ENCODE measurements at places on chromosomes 16 and 17.

GRCh38 chr17:72953621-72954020 lies 138.9 kb downstream of the SLC39A11 start:
- no peak for DNase-seq

GRCh38 chr17:35543856-35544255 lies 6.4 kb upstream of the SLFN12L start:
- DNase-seq = no peak

- no peak for DNase-seq
Observed at GRCh38 chr16:3546986-3547682, 30.1 kb downstream of the NLRC3 start.

- peak; percentile 30 for DNase-seq
Observed at GRCh38 chr17:11644265-11645212, 46.3 kb downstream of the DNAH9 start.

DNA sequence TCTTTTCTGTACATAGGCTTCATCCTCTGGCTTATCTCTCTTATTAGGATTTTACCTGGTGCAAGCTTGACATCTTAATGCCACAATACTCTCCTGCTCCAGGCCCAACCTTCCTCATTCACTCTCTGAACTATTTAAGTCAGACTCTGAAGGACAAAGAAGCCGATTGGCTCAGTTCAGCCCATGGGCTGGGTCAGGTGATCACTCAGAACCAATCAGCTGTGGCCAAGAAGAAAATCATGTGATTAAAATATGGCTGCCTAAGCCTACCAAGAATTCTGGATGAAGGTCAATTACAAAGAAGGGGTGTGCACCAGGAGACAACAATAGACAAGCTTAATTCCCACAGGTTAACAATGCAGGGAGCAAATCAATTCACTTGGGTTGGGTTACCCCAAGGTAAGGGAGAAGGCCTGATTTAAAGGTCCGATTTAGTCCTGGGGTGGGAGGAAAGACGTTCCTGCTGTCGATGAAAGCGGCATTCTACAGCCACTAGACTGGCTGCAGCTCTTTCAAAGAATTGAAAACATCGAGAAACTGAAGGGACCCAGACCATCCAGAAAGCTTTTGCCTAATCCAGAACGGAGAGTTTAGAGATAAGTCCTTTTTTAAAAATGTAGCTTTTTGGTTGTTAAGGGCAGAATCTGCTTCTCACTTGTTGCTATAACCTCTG lies 42.9 kb upstream of the NFAT5 start:
- no peak for DNase-seq

DNA sequence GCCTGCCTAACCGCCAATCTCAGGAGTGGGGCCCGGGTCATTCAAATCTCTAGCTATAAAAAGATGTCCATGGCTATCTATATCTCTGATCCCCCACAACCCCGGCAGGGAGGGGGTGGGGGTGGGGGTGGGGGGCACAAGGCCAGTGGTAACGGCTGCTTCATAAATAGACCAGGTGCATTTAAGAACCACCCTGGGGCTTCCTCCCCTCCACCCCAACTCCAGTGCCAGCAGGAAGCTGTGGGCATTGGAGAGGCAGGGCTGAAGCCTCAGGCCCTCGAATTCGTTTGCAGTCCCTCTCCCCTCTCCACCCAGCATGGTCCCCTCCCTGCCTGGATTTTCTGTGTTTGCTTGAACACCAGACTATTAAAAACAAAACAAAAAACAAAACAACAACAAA lies 56.0 kb downstream of the RAP1GAP2 start:
- DNase-seq = no peak

- no peak for DNase-seq
Observed at GRCh38 chr16:81694494-81695280, 84.4 kb upstream of the PLCG2 start.

DNA sequence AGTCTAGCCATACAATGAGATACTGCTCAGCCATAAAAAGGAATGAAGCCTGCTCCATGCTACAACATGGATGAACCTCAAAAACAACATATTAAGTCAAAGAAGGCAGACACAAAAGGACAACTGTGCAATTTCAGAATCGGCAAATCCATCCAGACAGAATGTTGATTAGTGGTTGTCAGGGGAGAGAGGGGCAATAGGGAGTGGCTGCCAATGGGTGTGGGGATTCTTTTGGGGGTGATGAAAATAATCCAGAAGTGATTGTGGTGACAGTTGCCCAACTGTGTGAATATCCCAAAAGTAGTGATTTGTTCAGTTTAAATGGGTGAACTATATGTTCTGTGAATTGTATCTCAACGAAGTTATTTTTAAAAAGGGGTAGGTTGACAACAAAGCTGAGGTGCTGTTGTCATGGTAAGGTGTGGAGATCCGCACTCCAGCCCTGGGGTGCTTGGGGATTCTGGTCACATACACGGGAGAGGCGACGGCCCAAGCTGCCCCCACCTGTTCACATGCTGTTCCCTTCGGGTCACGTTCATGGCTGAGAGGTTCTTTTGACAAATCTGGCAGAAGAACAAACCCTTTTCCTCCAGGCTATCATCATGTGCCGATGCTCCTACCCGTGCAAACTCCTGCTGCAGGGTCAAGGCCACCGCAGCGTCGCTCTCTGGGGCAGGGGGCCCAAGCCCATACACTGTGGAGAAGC lies 9.6 kb downstream of the SLX4 start:
- no peak for DNase-seq

DNA sequence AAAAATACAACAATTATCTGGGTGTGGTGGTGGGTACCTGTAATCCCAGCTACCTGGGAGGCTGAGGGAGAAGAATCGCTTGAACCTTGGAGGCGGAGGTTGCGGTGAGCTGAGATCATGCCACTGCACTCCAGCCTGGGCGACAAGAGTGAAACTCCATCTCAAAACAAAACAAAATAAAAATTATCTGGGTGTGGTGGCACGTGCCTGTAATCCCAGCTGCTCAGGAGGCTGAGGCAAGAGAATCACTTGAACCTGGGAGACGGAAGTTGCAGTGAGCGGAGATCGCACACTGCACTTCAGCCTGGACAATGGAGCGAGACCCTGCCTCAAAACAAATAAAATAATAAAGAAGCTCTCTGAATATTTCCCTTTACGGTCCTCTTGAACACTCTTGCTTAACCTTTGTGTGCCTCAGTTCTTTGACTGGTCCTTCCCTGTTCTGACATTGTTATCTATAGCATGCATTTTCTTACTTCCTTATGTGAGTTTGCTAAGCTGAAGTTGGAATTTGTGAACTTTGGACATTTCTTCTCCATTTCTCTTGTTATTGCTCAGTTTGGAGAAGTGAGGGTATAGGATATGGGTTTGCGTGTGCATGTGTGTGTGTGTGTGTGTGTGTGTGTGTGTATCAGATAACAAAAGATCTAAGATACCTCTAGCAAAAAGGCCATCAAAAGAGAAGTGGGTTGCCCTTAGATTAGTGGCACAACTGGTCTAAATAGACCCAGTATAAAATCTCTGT lies 29.7 kb upstream of the WSB1 start:
- DNase-seq = no peak

GRCh38 chr16:75087375-75087979 lies 29.1 kb downstream of the LDHD start:
- no peak for DNase-seq

- DNase-seq = peak; percentile 62
Observed at GRCh38 chr17:5587438-5588032, 3.2 kb upstream of the NLRP1 start.
